Mucosa of gallbladder (tissue), 1 donor: ENCODE measurements at places on chromosomes 5 and 9. TPM values are rescaled to one million over a fixed set of nuclear protein-coding genes. Genes with fewer than 3 reads are reported as not detected.

DNA sequence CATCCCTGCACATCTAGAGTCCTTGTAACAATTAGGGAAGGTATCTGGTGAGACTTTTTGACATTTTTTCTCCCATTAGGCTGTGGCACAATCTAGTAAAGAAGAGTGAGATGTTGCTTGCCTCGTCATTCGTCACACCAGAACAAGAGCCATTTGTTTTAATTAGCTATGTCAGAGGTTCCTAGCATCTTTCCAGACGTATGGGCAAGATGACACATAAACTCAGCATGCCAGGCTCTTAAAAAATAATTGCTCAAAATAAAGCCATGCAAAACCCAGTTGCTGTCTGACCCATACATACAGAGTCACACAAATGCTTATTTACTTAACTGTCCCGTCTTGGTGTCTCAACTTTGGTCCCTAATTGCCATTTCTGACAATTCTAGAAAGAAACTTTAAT lies 125.9 kb downstream of the TRPM3 start:
- DNase-seq, result no peak

GRCh38 chr9:108834959-108835665 lies 20.7 kb downstream of the ACTL7B start:
- no peak for DNase-seq

- no peak for DNase-seq
These were observed 101.6 kb downstream of the FSTL4 start for GRCh38 chr5:133510634-133511262.

- no peak for DNase-seq
These were observed 40.7 kb upstream of the HNRNPA0 start for GRCh38 chr5:137794863-137795262.

DNA sequence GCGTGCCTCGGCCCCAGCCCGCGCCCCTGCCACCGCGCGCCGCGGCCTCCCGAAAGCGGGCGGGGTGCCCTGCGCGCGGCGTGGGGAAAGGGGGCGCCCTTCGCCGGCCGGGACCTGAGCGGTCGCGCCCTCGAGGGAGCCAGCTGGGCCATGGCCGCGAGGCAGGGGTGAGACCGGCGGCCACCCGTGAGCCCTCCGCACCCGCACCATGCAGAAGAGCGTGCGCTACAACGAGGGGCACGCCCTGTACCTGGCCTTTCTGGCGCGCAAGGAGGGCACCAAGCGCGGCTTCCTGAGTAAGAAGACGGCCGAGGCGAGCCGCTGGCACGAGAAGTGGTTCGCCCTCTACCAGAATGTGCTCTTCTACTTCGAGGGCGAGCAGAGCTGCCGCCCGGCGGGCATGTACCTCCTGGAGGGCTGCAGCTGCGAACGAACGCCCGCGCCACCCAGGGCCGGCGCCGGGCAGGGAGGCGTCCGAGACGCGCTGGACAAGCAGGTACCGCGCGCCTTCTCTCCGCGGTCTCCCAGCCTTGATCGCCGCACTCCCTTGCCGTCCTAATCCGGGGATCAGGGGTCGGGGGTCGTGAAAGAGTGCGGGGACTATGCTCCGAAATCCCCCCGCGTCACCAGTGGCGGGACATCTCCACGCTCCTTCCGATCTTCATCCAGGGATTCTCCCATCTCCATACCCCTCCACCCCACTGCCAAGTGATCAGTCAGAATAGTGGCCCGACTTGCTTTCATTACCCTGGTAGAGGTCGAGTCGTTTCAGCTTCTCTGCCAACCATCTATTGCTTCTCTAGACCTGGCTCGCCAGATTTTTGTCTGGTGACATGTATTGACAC lies 590 bp downstream of the RASGRF2 start:
- no peak for DNase-seq

GRCh38 chr5:76851728-76852369 lies 2.0 kb downstream of the S100Z start:
- DNase-seq, result no peak

- no peak for DNase-seq
These were observed 15.1 kb downstream of the REXO4 start for GRCh38 chr9:133402689-133403088.

DNA sequence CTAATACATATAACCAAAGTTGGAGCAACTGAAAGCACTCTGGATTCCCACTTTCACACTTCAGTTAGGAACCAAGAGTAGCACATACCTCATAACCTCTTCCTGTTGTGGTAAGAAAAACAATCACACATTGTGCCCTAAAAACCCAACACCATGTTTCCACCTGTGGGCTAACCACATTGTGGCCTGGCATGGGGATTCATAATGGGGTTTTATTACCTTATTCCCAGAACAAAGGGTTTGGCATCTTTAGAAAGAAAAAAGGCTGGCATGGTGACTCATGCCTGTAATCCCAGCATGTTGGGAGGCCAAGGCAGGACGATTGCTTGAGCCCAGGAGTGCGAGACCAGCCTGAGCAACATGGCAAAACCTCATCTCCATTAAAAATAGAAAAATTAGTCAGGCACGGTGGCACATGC lies 60.6 kb downstream of the HSD17B3 start:
- no peak for DNase-seq

LCP2 gene
- total RNA-seq, result 38.4 TPM

C9 gene
- total RNA-seq, result 1.0 TPM

MOB3B gene
- 19.3 TPM for total RNA-seq

EPB41L4B gene
- 31.1 TPM for total RNA-seq
